Activated CD8-positive, alpha-beta memory T cell treated with anti-CD3 and anti-CD28 coated beads, Interleukin-2, amount 10 ng/mL, durations not matched to agents 7 days and 5 days (primary cell): ENCODE measurements at places on chromosomes 4 and X.

- peaks cover 31% of the 10 kb centered on the region for H3K4me1 ChIP-seq
- H3K27ac ChIP-seq, result no peak overlapping the region
- no peak for DNase-seq
- peaks cover 4% of the 10 kb centered on the region for H3K27me3 ChIP-seq
- no peak overlapping the region for H3K4me3 ChIP-seq
- H3K36me3 ChIP-seq, result peaks cover 2% of the 10 kb centered on the region
These were observed 159.9 kb downstream of the SPRY1 start for GRCh38 chr4:123556526-123556925.

DNA sequence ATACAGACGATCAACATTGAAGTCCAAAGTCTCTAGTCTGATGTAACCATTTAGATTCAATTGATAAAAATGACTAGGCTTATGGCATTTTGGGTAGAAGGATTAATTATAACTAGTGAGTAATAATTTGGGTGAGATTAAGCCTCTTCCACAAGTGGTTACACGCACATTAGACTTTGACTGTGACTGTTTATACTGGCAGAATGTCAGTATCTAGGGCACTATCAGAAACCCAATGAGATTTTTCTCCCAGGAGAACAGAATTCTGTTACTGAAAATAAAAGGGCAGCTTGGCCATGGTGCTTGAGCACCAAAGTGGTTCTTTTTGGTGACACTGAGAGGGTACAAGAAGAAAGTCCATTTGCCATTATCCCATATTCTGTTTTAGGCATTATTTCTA, 3.3 kb downstream of the PLS3 start:
- H3K27ac ChIP-seq, result no peak overlapping the region
- peaks cover 9% of the 10 kb centered on the region for H3K27me3 ChIP-seq
- DNase-seq, result no peak
- H3K36me3 ChIP-seq, result no peaks in the 10 kb centered on the region
- no peak overlapping the region for H3K4me3 ChIP-seq

- DNase-seq, result no peak
- H3K36me3 ChIP-seq, result peaks cover 8% of the 10 kb centered on the region
- no peak overlapping the region for H3K27ac ChIP-seq
- H3K4me3 ChIP-seq, result no peak overlapping the region
- no peaks in the 10 kb centered on the region for H3K27me3 ChIP-seq
- H3K4me1 ChIP-seq, result peaks cover 8% of the 10 kb centered on the region
These were observed 87.8 kb upstream of the NPNT start for GRCh38 chr4:105807496-105807895.

- H3K27ac ChIP-seq, result no peak overlapping the region
- no peaks in the 10 kb centered on the region for H3K36me3 ChIP-seq
- DNase-seq, result no peak
These were observed 109.4 kb downstream of the STK32B start for GRCh38 chr4:5160668-5161067.

DNA sequence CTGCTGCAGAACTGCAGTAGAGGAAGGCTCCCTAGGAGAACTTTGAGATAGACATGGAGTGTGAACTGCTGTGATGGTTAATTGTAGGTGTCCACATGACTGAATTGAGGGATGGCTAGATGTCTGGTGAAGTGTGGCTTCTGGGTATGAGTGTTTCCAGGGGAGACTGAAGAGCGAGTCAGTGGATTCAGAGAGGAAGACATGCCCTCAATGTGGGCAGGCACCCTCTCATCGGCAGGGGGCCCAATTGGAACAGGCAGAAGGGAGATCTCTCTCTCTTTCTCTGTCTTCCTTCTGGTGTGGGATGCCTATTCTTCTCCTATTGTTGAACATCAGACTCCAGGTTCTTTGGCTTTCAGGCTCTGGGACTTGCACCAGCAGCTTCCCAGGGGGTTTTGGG, 304.7 kb upstream of the GATB start:
- no peak for DNase-seq
- no peak overlapping the region for H3K27ac ChIP-seq
- no peaks in the 10 kb centered on the region for H3K27me3 ChIP-seq

DNA sequence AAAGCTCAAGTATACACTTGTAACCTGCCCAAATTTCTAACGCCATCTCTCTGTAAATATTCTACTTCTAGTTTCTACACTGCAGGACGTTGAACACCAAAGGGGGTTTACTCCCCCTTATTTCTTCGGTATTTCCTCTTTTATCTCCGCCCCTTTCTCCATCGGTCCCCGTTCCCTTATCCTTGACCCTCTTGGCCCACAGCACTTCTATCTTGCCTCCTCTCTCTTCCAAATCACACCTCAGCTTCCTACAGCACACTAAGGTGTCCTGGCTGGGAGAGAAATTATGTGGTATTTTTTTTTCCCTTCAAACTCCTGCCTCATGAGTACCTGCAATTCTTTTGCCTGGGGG, 715 bp downstream of the ZMAT1 start:
- no peaks in the 10 kb centered on the region for H3K27me3 ChIP-seq
- H3K27ac ChIP-seq, result peak overlapping the region; percentile 67
- peak overlapping the region; percentile 73 for H3K4me3 ChIP-seq
- no peak for DNase-seq
- H3K4me1 ChIP-seq, result peaks cover 12% of the 10 kb centered on the region
- H3K36me3 ChIP-seq, result peaks cover 7% of the 10 kb centered on the region

DNA sequence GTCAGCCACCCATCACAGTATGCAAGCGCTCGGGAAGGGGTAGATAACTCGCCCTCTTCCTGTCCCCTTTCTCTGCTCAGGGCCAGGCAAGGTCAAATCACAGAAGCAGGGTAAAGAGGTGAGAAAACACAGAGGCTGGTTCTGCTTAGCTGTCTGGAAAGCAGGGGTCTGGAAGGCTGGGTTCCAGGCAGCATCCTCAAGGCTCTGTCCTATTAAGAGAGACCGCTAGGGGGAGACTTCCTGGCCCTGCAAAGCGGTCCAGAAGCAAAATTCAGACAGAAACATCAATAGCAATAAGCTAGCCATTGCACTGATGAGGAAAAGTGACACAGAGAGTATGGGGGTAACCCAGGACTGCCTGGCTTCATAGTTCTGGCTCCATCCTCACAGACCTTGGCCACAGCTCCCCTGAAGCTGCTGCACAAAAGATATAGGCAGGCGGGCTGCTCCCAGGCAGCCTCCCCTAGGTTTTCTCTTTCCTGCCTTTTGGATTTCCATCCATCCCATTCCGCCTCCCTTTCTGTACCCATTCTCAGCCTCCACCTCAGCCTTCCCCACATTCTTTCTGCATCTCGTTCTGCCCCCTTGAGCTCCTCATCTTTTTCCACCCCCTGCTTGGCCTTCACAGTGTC, 308.5 kb downstream of the EVC2 start:
- DNase-seq, result no peak
- H3K27ac ChIP-seq, result no peak overlapping the region
- no peaks in the 10 kb centered on the region for H3K36me3 ChIP-seq
- H3K4me1 ChIP-seq, result no peaks in the 10 kb centered on the region

DNA sequence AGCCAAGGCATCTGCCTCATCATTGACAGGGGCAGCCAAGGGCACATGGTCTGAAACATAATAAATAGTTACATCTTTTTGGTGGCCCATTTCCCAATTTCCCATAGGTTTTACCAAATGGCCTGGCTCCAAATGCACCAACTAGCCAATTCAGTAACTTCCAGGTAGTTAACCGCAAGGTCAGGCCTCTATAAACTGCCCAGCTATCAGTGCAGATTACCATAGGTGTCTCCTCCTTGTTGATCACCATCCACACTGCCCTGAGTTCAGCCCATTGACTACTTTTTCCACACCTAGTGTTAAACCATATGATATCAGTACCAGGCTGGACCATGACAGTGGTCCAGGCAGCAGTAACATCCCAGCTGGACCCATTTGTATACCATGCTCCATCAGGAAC, 1145.1 kb upstream of the POU3F4 start:
- H3K4me1 ChIP-seq, result no peaks in the 10 kb centered on the region
- H3K27me3 ChIP-seq, result no peaks in the 10 kb centered on the region
- DNase-seq, result no peak
- no peaks in the 10 kb centered on the region for H3K36me3 ChIP-seq

DNA sequence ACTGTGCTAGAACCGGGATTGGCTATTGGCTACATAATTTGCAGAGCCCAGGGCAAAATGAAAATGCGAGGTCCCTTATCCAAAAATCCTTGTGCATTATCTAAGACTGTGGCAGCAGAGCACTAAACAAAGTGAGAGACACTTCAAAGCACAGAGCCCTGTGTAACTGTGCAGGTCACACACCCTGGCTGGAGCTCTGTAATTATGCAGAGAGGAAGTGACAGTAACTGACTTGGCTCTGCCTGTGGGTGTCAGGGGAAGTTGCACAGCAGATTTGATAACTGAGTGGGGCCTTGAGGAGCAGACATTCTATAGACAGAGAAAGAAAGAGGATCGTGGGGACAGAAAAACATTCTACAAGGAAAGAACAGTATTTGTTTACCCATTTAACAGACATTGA, 173.5 kb upstream of the FMR1 start:
- H3K4me3 ChIP-seq, result no peak overlapping the region
- peak overlapping the region; percentile 62 for H3K27ac ChIP-seq
- H3K36me3 ChIP-seq, result no peaks in the 10 kb centered on the region
- DNase-seq, result peak; percentile 39
- peaks cover 11% of the 10 kb centered on the region for H3K4me1 ChIP-seq

DNA sequence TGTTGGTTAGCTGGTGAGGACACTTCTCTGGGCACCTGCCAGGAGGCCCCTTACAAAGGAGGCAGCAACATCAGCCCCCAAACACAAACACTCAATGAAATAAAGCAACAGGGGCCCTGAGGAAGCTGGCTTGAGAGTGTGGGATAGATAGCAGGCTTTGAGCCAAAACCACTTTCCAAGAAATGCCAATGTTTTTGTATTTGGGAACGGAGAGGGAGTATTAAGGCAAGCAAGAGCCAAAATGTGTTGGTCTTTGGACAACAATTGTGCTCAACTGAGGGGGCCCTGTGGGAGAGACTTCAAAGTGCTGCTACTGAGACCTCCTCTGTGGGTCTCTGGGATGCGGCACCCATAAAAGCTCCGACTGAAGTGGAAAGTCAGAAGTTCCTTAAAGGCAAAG, 41.0 kb downstream of the RAI2 start:
- DNase-seq, result no peak
- H3K36me3 ChIP-seq, result no peaks in the 10 kb centered on the region
- H3K4me1 ChIP-seq, result no peaks in the 10 kb centered on the region
- H3K27ac ChIP-seq, result no peak overlapping the region
